Retinal pigment epithelial cell (primary cell): ENCODE measurements at places on chromosomes 2 and 18.

- DNase-seq, result no peak
Observed at GRCh38 chr2:104502901-104503300, 351.0 kb upstream of the POU3F3 start.

DNA sequence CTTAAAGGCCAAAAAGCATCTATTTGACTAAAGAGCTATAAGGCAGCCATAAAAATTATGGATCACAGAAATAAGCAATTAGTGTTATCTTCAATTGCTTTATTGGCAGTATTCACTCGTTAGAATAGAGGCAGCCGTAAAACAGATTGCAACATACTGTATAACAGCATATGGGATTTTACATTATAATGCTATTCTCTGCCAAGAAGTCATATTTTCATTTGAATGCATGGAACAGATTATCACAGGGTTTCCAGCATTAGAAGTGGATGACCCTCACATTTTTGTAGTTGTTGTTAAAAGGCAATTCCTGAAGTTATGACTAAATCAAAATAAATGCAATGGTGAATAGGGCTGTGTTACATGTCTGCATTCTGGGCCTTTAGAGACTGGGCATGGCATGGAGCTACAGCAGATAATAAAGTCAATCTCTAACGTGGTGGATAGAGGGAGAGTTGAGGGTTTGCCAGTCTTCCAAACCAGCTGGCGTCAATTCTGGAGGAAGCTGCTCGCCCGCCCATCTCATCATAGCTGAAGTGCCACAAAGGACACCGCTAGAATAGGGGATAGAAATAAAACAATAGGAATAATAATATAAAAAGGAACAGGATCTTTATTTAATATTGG lies 155.4 kb upstream of the VRK2 start:
- DNase-seq, result no peak

DNA sequence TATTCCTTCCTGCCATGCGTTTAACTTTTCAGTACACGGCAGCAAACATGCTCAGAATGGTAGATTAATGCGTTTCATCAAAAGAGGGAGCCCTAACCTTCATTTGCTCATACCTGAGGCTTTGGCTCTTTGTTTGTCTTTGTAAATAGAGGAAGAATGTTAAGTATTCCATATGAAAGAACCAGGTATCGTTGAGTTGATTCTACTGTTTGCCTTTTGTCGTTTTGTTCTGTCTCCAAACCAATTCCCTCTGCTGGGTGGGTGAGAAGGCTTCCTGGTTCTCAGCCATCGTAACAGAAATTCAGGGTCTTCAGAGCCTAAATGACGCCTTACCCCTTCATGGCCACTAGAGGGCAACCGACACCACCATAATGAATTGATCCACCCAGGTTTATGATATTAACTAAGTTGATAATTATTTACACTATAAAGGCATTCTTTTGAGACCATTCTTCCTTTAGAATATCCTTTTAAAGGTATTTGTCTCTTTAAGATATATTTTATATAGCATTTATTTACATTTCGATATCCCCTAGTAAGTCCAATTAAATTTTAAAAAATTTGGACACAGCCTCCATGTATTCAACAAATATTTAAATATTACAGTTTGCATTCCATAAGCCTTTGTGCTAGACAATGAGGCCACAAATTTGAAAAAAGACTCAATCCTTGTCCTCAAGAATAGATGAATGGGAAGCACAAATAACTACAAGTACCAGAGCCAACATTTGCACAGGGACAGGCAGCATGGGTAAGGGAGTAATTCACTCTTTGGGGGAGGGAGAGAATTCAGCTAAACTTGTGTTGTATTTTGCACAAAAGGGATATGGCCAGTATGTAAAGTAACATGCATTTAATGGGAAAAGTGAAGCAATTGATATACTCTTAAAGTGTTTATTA lies 48.1 kb downstream of the TIMM21 start:
- peak; percentile 10 for DNase-seq

- DNase-seq, result no peak
Observed at GRCh38 chr2:71950256-71951082, 197.2 kb downstream of the CYP26B1 start.

DNA sequence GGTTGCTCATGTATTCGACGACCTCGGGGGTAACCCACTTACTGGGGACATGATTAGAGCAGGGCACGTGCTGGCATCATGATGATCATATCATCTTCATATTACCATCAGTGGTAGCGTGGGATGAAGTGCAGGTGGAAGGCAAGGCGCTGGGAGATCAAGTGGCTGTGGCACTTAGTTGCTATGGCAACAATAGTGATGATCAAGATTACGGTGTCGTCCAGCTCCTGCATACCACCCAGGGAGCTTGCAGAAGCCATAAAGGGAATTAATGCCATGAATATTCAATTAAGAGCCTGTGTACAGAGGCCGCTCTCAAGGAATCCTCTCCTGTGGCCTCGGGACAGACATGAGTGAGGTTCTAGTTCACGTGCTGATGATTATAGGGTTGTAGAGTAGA lies 237.2 kb upstream of the COPS8 start:
- DNase-seq, result no peak

DNA sequence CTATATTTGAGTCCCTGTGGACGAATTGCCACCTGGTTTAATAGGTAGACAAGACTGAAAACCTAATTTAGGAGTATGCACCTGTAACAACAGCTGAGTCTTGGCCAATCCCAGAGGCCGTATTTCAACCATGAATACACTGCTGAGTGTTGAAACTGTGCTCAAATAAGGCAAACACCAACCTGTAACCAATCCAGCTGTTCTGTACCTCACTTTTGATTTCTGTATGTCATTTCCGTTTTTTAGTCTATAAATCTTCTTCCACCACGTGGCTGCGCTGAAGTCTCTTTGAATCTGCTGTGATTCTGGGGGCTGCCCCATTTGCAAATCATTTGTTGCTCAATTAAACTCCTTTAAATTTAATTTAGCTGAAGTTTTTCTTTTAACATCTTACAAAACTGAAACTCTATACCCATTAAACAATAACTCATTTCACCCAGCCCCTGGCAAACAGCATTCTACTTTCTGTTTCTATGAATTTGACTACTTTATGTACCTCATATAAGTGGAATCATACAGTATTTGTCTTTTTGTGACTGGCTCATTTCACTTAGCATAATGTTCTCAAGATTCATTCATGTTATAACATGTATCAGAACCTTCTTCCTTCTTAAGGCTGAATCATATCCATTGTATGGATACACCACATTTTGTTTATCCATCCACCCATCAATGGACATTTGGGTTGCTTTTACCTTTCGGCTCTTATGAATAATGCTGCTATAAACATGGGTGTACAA lies 7.5 kb upstream of the YPEL5 start:
- no peak for DNase-seq

DNA sequence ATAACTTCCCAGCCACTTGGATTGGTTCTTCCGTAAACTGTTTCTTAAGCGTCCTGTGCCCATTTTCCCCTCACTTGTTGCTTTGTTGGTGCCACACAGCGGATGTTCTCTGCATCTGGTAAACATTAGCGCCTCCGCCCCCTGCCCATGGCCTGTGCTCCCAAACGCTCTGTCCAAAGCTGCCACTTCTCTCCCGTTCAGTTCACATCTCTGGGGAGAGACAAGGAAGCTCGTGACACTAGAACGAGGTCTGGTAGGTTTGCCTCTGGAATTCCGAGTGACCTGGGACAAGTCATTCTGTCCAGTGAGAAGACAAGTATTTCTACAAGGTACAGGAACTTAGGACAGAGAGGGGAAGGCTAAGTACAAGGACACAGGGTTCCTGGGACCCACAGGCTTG lies 9.4 kb downstream of the COPS9 start:
- DNase-seq, result no peak

GRCh38 chr2:170324640-170325046 lies 146.7 kb downstream of the MYO3B start:
- peak; percentile 8 for DNase-seq

DNA sequence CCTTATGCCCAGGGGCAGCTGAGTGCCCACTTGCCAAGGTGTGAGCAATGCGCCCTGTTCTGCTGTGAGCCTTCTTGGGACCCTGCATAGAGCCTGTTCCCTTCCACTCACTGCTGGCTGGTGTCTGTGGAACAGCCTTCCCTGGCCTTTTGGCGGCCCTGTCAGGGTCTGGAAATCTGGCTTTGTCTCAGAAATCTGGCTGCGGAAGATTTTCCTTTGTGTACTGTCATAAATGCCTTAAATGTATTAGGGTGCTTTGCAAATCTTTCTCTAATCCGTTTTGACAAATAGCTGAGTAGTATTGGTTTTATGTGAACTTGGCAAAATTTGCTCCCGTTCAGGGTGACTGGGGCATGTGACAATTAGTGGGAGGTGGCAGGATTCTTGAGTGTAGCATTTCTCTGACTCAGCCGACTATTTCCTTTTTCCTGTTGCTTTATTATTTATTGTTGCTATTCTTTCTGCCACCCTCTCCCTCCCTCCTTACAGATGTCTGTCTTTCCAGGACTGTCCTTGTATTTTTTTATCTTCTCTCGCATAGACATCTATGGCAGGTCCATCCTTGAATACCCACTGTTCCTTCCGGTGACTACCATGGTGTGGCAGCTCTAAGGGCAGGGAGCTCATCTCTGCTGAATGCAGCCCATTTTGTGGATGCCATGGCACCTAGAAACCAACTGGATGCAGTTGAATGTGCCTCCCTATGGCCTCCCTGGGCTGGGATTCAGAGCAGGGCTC lies 41.8 kb downstream of the LDLRAD4 start:
- peak; percentile 67 for DNase-seq

DNA sequence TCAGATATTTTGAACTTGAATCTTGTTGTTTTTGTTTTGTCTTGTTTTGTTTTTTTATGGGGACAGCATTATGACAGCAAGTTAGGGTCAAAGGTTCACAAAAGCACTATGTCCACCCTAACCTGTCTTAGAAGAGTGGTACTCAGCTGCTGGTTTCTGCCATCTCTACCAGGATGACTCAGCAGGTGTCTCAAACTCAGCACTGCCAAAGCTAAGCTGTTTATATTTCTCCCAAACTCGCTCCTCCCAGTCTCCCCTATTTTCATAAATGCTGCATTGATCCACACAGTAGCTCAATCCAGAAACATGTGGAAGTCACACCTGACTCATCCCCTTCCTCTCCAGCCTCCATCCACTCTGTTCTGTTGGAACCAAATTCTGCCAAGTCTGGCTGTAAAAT lies 134.9 kb downstream of the ZBTB7C start:
- DNase-seq, result no peak
